Stimulated activated CD4-positive, alpha-beta T cell treated with anti-CD3 and anti-CD28 coated beads, TNF-alpha, amount 100 ng/mL, for 4 hours (primary cell): ENCODE measurements at places on chromosomes 2 and 18.

GRCh38 chr2:205848601-205849000 lies 166.3 kb downstream of the NRP2 start:
- no peak for DNase-seq

GRCh38 chr18:6397931-6398566 lies 16.7 kb downstream of the L3MBTL4 start:
- no peak for DNase-seq

- DNase-seq = no peak
Observed at GRCh38 chr2:108910011-108910431, 79.0 kb downstream of the EDAR start.

- no peak for DNase-seq
Observed at GRCh38 chr2:179675435-179675834, 186.0 kb downstream of the ZNF385B start.

DNA sequence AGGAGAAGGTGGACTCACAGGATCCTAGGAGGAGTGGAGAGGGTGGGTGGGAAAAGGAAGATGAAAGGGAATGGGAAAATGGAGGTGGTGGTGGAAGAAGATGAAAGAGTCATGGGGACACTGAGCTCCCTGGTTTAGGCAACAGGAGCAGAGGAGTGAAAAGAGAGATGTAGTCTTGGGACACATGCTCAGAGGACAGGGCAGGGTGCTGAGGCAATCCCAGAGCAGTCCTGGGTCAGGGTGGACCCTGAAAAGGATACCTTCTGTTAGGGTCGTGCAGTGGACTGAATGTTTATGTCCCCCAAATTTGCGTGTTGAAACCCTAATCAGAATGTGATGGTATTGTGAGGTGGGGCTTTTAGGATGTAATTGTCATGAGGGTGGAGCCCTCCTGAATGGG lies 37.9 kb downstream of the SUCLG1 start:
- no peak for DNase-seq
